ENCODE measurements at places on chromosomes 6 and 20. TPM values are rescaled to one million over a fixed set of nuclear protein-coding genes. Genes with fewer than 3 reads are reported as not detected.

GRCh38 chr6:32697031-32697430 is 30.6 kb upstream of the HLA-DQB1 start:
- DNase-seq: no peak

DNA sequence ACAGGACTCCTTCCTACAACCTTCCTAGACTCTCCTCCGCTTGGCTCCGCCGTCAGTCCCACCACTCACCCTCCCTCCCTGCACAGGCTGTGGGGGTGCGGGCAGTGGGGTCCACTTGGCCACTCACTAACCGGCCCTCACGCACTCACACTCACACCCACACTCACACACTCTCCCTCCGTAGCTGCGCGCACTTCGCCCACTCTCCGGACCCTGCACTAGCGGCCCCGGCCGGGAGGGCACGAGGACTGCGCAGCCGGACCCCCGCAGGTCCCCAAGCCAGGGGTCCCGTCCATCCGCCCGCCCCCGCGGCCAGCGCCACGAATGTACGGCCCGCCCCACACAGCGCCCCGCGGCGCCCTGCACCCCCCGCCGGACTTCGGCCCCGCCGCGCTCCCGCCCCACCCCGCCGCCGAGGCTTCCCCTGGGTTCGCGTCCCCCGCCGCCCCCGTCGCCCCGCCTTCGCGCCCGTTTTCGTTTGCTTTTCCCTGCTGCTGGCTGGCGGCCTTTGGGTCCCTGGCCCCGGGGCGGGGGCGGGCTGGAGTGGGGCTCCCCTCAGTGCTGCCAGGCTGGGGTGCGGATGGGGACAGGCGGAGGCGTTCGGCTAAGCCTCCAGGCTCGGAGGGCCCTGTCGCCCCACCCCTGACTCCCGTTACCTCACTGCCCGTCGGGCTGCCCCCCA is 23.0 kb upstream of the SLC22A7 start:
- no peak for DNase-seq

GRCh38 chr20:9354579-9354978 is 159.8 kb upstream of the LAMP5 start:
- DNase-seq: no peak

DNA sequence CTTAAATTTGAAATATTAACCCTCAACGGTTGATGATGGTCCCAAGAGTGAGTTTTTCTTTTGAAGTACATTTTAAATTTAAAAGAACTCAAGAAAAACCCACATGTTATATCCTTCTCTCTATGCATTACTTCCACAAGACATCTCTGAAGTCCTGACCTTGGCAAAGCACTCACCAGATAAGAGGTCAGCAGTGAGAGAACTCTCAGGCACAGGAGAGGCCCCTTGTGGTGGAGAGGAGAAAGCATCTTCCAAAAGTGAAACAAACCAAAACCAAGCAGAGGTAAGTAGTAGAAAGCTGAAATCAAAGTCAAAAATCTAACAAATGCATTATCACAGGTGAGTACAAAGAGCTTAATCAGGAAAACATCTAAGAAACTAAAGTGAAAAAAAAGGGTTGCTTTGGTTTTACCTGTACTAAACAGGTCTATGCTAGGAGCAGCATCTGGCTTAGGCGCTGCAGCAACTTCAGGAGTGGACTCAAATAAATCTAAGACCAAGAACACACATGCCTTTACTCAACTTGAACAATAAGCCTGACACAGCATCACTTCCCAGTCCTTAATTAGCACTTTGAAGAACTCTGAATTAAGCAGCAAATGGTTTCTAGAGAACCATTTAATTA is 80.5 kb downstream of the PRSS35 start:
- no peak for DNase-seq

- DNase-seq: no peak
Measured at GRCh38 chr20:20051767-20052073, 546 bp downstream of the CRNKL1 start.

The PSMA7 gene
- 200 TPM for polyA plus RNA-seq

The PEX3 gene
- polyA plus RNA-seq: 38.4 TPM
